Natural killer cell (primary cell): ENCODE measurements at places on chromosomes 11 and 22. TPM values are rescaled to one million over a fixed set of nuclear protein-coding genes. Genes with fewer than 3 reads are reported as not detected.

The LGR4 gene
- total RNA-seq, result 0.08 TPM

The CNTF gene
- total RNA-seq, result 3.6 TPM

DNA sequence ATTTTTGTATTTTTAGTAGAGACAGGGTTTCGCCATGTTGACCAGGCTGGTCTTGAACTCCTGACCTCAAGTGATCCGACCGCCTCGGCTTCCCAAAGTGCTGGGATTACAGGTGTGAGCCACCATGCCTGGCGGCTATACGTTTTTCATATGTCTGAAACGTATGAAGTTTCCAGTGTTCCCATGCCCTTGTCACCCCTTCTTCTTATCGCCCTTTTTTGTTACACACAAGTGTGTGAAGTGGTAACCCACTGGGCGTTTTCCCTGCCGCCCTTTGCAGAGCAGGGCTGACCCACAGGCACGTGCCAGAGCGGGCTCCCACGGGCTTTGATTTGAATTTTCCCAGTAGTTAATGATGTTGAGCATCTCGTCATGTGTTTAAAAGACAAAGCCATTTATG is 17.0 kb downstream of the PIM3 start:
- peaks cover 7% of the 10 kb centered on the region for H3K4me1 ChIP-seq
- DNase-seq, result no peak
- no peaks in the 10 kb centered on the region for H3K36me3 ChIP-seq
- no peaks in the 10 kb centered on the region for H3K27me3 ChIP-seq
- H3K27ac ChIP-seq, result no peak overlapping the region
- no peak overlapping the region for H3K4me3 ChIP-seq

GRCh38 chr22:22369964-22370270 is 125.3 kb downstream of the VPREB1 start:
- H3K4me3 ChIP-seq, result no peak overlapping the region
- H3K27me3 ChIP-seq, result no peaks in the 10 kb centered on the region
- DNase-seq, result no peak
- H3K36me3 ChIP-seq, result no peaks in the 10 kb centered on the region
- H3K27ac ChIP-seq, result peak overlapping the region; percentile 5

DNA sequence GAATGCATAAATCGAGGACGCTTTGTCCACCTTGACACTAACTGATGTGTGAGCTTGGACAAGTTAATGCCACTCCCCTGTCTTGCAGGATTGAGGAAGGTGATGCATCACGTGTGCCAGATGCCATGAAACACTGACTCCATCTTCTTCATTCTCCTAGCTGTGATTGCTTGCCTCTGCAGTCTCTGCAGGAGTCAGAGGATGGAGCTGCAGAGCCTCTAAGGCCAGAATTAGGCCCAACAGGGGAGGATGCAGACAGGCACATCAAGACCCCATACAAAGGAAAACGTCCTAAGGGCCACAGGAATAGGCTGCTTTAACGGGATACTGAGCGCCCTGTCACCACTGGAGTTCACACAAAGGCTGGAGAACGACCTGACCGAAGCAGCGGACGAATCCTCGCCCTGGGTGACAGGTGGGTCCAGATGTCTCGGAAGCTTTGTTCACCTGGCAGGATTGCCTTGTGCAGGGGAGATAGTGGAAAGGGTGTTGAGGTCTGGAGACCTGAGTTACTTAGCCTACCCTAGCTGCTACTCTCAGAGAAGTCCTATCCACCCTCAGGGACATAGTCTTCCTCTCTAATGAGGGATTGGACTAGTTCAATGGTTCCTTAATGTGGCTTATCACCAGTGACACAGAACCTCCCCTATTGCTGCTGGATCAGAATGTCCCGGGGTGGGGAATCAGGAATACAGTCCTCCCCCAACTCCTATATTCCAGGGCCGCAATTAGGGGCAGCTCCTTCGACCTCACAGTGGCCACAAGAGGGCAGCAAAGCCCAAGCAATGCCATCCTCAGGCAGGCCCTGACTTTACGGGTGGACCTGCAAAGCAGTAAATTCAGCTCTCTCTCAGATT is 32.4 kb downstream of the DBX1 start:
- peaks cover 10% of the 10 kb centered on the region for H3K4me1 ChIP-seq
- peaks cover 11% of the 10 kb centered on the region for H3K27me3 ChIP-seq
- DNase-seq, result peak; percentile 86
- no peaks in the 10 kb centered on the region for H3K36me3 ChIP-seq

- no peaks in the 10 kb centered on the region for H3K4me1 ChIP-seq
- H3K27me3 ChIP-seq, result no peaks in the 10 kb centered on the region
- DNase-seq, result no peak
- no peak overlapping the region for H3K4me3 ChIP-seq
- H3K36me3 ChIP-seq, result no peaks in the 10 kb centered on the region
Measured at GRCh38 chr11:62491571-62492329, 54.9 kb downstream of the AHNAK start.

GRCh38 chr11:9689721-9690120 is 25.8 kb downstream of the SWAP70 start:
- peaks cover 13% of the 10 kb centered on the region for H3K4me1 ChIP-seq
- H3K4me3 ChIP-seq, result no peak overlapping the region
- DNase-seq, result no peak
- H3K27ac ChIP-seq, result peak overlapping the region; percentile 68
- H3K36me3 ChIP-seq, result no peaks in the 10 kb centered on the region

GRCh38 chr11:35945137-35945518 is 1.3 kb downstream of the LDLRAD3 start:
- H3K27ac ChIP-seq, result no peak overlapping the region
- DNase-seq, result no peak
- no peaks in the 10 kb centered on the region for H3K36me3 ChIP-seq
- H3K4me1 ChIP-seq, result peaks cover 9% of the 10 kb centered on the region
- H3K4me3 ChIP-seq, result no peak overlapping the region

DNA sequence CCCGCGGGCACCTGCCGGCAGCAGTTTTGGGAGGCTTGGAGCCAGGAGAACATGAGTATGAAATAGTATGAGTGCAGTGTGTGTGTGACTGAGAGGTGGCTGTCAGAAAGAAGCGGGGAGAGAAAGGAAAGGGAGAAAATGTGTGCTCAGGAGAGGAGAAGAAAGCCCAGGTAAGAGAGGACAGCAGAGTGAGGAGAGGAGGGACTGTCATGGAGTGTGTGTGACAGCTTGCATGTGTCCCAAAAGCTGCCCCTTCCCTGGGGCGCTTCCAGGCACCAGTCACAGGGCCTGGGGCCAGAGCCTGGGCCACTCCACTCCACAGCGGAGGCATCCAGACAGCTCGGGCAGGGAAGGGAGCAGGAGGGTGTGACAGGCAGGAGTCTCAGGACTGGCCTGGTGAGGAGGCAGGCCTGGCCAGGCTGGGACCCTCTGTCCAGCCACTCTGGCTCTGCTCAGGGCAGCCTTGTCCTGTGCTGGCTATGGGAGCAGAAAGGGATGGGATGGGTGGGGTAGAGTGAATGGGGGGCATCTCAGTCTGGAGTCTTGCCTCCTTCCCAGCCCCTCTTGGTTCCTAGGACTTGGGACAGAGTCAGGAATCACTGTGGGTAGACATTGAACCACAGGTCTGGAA is 949 bp downstream of the MMP11 start:
- H3K27ac ChIP-seq, result no peak overlapping the region
- no peaks in the 10 kb centered on the region for H3K36me3 ChIP-seq
- no peak overlapping the region for H3K4me3 ChIP-seq
- no peaks in the 10 kb centered on the region for H3K27me3 ChIP-seq

DNA sequence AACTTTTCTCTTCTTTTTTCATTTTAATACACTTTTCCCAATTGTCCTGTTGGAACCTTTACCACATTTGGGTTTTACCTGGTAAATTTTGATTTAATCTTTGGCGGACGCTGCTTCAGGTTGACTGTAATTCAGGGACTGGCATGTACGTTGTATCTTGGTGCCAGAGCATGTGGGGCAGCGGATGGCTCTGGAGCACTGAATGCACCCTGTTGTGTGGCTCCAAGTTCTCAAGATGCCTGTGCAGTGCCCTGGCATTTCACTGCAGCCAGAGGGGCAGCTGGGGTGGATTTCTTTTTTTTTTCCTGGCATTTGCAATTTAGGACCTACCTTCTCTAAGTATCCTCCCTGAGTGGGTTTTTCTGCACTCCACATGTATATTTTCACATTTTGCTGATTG is 242.2 kb downstream of the BLID start:
- no peak for DNase-seq
- H3K27me3 ChIP-seq, result no peaks in the 10 kb centered on the region
- no peak overlapping the region for H3K4me3 ChIP-seq
- no peak overlapping the region for H3K27ac ChIP-seq
- H3K4me1 ChIP-seq, result no peaks in the 10 kb centered on the region

DNA sequence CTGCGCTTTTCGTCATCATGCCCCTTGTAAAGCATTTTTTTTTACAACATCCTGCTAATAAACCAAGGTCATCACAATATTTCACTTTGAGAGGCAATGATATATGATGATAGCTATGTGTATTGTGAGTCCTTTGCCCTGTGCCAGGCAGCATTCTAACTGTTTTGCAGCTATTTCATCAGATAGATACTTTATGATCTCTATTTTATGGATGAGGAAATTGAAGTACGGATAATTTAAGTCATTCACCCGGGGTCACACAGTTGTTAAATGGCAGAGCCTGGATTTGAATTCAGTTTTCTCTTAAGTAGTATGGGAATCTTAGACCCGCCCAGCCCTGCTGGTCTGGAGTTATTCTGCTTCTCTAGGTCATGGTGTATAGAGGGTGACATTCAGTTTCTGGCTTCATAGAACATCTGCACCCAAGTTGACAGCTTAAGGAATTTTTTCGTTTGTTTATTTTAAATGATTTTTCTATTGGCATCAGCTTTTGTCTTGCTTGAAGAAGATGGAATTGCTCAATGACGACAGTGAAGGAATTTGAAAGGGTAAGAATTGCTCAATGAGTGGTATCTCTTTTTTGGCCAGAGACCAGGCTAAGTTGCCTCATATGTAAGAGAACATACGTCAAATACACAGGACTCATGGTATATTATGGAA is 926 bp downstream of the PRR5L start:
- no peaks in the 10 kb centered on the region for H3K27me3 ChIP-seq
- DNase-seq, result no peak
- peaks cover 2% of the 10 kb centered on the region for H3K4me1 ChIP-seq
- H3K27ac ChIP-seq, result no peak overlapping the region

DNA sequence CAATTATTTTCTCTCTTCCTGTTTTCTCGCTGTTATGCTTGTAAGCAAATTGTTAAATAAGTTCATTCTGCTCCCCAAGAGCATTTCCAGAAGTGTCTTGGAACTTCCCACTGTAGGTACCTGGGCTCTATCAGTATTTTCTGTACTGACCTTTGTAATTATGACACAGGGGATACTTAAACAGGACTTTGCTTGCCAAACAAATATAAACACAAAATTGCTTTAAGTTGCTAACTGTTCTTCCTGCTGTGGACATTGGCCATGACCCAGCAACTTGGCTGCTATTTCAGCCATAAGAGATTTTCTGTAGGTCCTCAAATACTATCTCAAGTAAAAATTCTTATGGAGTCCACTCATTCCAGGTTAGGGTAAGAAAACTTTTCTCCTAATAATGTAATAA is 30.1 kb downstream of the SYT9 start:
- H3K4me1 ChIP-seq, result no peaks in the 10 kb centered on the region
- H3K27ac ChIP-seq, result no peak overlapping the region
- H3K4me3 ChIP-seq, result no peak overlapping the region
- H3K36me3 ChIP-seq, result no peaks in the 10 kb centered on the region
- H3K27me3 ChIP-seq, result no peaks in the 10 kb centered on the region
